ENCODE measurements at places on chromosomes 12 and 14. TPM values are rescaled to one million over a fixed set of nuclear protein-coding genes. Genes with fewer than 3 reads are reported as not detected.
A peak's percentile ranks its signal among the peaks of the same experiment; 100 is the strongest.

The PRPF39 gene
- 40.9 TPM for total RNA-seq

- H3K4me1 ChIP-seq, result peaks cover 61% of the 10 kb centered on the region
- peaks cover 44% of the 10 kb centered on the region for H3K36me3 ChIP-seq
- DNase-seq, result no peak
- peak overlapping the region; percentile 84 for H3K27ac ChIP-seq
Measured at GRCh38 chr12:6772726-6773589, 638 bp downstream of the LAG3 start.

DNA sequence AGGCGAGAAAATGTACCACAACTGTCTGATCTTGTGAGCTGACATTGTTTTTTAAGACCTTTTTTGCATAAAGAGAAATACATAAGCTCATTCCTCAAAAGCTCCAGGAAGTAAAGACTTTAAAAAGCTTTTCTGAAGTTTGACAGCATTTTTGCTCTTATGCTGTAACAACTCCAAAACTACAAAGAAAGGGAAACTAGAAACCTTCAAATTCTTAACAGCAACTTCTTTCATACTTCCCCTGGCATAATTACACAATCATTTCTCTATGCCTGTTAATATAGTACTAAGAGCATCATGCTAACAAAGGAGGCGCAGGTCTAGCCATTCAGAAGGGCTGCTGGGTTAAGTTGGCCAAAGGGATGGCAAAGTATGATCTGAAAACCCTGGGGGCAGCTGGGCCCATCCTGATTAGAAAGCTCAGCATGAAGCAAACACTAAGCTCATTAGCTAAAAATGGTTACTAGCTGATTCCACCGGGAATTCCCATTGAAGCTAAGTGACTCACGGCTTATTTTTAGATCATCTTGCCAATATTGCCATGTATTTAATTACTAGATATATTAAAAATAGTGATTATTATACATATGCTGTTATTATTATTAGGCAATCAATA is 26.1 kb upstream of the ANP32D start:
- DNase-seq, result no peak
- peaks cover 7% of the 10 kb centered on the region for H3K36me3 ChIP-seq
- peaks cover 8% of the 10 kb centered on the region for H3K4me1 ChIP-seq

GRCh38 chr12:52004042-52004648 is 2.6 kb upstream of the TAMALIN start:
- peak; percentile 36 for DNase-seq
- no peak overlapping the region for H3K27ac ChIP-seq
- no peak overlapping the region for H3K4me3 ChIP-seq
- peaks cover 17% of the 10 kb centered on the region for H3K4me1 ChIP-seq
- H3K36me3 ChIP-seq, result no peaks in the 10 kb centered on the region

- DNase-seq, result no peak
- H3K4me3 ChIP-seq, result no peak overlapping the region
- no peak overlapping the region for H3K27ac ChIP-seq
- no peaks in the 10 kb centered on the region for H3K27me3 ChIP-seq
Measured at GRCh38 chr14:99497894-99498293, 16.7 kb downstream of the CCNK start.

- H3K4me3 ChIP-seq, result no peak overlapping the region
- DNase-seq, result no peak
- no peak overlapping the region for H3K27ac ChIP-seq
- peaks cover 41% of the 10 kb centered on the region for H3K4me1 ChIP-seq
Measured at GRCh38 chr12:116266168-116266601, 11.3 kb downstream of the MED13L start.

- no peak for DNase-seq
- H3K27ac ChIP-seq, result no peak overlapping the region
- no peak overlapping the region for H3K4me3 ChIP-seq
- H3K27me3 ChIP-seq, result no peaks in the 10 kb centered on the region
- H3K36me3 ChIP-seq, result no peaks in the 10 kb centered on the region
Measured at GRCh38 chr12:130118181-130118580, 44.1 kb upstream of the FZD10 start.

GRCh38 chr12:18861287-18861858 is 123.5 kb downstream of the CAPZA3 start:
- H3K4me3 ChIP-seq, result no peak overlapping the region
- peaks cover 7% of the 10 kb centered on the region for H3K27me3 ChIP-seq
- no peaks in the 10 kb centered on the region for H3K36me3 ChIP-seq

Data from activated CD4-positive, alpha-beta memory T cell treated with anti-CD3 and anti-CD28 coated beads for 36 hours (primary cell).